ENCODE measurements at places on chromosomes 4 and X. TPM values are rescaled to one million over a fixed set of nuclear protein-coding genes. Genes with fewer than 3 reads are reported as not detected.
A peak's percentile ranks its signal among the peaks of the same experiment; 100 is the strongest.

GRCh38 chrX:20980426-20980825, 393.8 kb upstream of the CNKSR2 start:
- no peak for DNase-seq

DNA sequence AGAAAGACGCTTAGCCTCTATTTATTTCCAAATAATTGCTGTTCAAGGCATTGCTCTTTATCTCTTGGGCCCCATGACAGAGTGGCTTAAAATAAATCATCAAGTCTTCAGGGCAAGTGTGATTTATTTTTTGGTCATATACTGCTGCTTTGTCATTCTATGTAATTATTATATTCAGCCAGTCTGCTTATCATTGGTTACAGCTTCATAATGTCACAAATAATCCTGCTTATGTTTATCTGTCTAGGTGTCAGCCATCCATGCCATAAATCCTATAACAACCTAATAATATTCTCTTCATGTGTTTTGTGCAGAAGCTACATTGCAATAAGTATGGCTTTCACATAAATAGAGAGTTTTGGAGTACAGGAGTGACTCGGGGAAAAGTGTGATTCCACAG, 41.0 kb downstream of the HHIP start:
- no peak for DNase-seq

GRCh38 chr4:150997141-150997540, 17.9 kb downstream of the LRBA start:
- no peak for DNase-seq

GRCh38 chrX:132603700-132604286, 115.0 kb upstream of the MBNL3 start:
- DNase-seq: no peak

GRCh38 chrX:116526010-116526409, 63.2 kb upstream of the CT83 start:
- DNase-seq: no peak

- DNase-seq: no peak
Observed at GRCh38 chr4:55336138-55337034, 9.7 kb upstream of the SRD5A3 start.

- no peak for DNase-seq
Observed at GRCh38 chr4:88958080-88958479, 98.9 kb downstream of the FAM13A start.

GRCh38 chrX:71107762-71108360, 1.3 kb upstream of the CXorf65 start:
- DNase-seq: no peak

DNA sequence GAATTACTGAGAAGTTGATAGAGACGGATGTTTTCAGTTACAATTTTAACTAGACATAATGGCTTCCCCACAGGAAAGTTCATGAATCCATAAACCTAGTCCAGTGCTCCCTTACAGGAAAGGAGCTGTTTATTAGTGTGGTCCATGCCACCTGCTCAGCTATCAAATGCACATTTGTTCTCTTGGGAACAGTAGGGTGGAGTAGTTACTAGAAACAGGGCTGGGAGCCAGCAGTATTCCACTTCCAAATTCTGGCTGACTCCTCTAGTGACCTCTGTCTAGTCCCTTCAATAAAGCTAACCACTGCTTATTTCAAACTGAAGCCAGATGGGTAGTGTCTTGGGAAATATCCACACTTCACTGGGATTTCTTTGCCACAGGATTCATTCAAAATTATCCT, 88.4 kb upstream of the TLL1 start:
- DNase-seq: peak; percentile 60

DNA sequence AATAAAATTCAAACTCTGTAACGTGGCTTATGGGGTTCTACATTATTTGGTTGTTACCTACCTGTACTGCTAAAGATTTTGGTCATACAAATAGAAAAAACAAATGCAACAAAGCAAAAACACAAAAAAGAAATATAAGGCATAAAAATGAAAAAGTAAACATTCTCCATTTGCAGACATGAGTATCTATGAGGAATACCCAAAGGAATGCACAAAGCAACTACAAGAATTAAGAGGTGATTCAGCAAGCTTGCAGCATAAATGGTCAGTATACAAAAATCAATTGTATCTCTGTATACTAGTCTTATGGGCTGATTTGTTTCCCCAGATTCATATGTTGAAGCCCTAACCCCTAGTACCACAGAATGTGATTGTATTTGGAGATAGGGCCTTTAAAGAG, 3.6 kb upstream of the PDE5A start:
- DNase-seq: no peak

GRCh38 chr4:121669163-121669550, 27.6 kb downstream of the ANXA5 start:
- no peak for DNase-seq

DNA sequence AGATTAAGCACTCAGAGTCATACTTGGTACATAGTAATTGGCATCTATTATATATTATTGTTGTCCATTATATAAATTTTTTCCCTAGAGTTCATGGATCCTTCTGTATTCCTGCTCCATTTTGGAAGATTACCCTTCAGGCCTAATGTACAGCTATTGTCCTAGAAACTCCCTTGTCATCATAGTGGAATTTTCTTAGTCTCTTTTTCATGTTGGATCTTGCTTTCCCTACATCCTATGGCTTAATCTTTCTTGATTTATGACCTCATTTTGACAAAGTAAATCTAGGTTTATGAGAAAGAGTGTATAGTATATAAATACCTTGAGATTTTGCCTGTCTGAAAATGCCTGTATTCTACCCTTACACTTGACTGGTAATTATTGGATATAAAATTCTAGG, 22.1 kb downstream of the ARMCX4 start:
- DNase-seq: no peak

DNA sequence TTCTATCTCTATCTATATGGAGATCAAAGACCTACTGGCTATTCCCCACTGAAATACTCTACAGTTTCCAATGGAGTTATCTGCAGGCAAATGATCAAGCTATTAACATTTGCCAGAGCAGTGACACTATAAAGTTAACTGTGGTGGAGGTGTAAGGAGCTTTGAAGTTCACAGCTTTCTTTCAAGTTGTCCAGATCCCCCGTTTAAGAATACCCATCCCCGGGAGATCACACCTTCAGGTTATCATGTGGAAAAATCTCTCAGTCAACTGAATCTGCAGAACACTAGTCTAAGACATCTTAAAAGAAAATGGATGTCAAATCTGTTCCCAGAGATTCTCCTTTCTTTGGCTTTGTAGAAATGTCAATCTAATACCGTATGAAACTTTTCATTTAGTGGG, 80.1 kb downstream of the GPC3 start:
- no peak for DNase-seq

DNA sequence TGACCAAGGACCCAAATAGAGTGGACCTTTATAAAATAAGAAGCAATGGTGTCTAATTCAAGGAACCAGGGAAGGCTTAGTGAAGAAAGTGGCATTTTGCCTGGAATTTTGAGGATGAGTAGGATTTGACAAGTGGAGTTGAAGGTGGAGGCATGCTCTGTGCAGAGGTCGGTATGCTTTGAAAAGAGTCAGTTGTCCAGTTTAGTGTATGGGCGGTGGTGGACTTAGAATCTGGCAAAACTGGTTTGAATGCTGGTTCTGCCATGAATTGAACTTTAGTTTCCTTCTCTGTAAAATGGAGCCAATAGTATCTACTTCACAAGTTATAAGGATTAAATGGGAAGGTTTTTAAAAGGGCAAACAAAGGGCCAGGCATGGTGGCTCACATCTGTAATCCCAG, 29.7 kb downstream of the SEPTIN11 start:
- DNase-seq: no peak

GRCh38 chr4:125352521-125352920, 37.8 kb downstream of the FAT4 start:
- DNase-seq: no peak

GRCh38 chrX:132648895-132649294, 160.1 kb upstream of the MBNL3 start:
- no peak for DNase-seq

DNA sequence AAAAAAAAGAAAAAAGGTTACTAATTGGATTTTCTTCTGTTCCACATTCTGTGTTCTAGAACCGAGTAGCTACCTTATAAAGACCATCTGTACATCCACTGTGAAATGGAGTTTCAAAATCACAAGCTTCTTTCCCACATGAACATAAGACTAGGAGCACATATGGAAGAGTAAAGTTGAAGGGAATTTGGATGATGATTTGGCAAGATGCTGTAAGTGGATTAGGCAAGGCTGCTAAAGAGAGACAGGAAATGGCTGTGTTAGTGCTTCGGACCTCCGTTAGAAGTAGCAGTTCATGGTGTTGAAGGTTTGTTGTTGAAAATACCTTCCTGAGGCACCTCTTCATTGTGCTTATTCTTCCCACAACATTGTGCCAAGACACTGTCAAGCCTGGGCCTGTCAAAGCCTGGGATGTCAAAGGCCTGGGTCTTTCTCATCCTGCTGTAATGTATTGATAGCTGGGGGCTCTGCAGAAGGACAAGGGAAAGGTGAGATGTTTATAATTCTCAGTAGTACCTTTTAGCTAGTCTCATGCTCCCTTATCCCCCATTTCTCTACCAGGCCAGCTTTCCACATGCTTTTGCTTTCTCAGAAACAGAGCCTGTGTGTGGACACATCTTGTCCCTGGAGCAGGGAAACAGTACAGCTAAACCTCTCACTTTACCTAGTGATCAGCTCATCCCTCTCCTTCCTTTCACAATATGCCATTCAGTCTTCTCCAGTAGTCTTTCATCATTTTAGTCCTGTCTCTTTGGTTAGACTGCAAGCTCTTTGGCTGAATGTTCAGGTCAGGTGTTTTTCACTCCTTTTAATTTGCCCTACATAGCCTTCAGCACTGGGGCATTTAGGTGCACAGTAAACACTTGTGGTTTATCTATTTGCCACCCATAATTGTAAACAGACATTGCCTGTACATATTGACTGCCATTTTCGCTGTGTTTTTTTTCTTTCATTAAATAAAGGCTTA, 37.9 kb upstream of the CYP2U1 start:
- no peak for DNase-seq

GRCh38 chr4:142282870-142283431, 563.1 kb downstream of the INPP4B start:
- no peak for DNase-seq

- DNase-seq: no peak
Observed at GRCh38 chr4:154366956-154367355, 124.6 kb downstream of the DCHS2 start.

DNA sequence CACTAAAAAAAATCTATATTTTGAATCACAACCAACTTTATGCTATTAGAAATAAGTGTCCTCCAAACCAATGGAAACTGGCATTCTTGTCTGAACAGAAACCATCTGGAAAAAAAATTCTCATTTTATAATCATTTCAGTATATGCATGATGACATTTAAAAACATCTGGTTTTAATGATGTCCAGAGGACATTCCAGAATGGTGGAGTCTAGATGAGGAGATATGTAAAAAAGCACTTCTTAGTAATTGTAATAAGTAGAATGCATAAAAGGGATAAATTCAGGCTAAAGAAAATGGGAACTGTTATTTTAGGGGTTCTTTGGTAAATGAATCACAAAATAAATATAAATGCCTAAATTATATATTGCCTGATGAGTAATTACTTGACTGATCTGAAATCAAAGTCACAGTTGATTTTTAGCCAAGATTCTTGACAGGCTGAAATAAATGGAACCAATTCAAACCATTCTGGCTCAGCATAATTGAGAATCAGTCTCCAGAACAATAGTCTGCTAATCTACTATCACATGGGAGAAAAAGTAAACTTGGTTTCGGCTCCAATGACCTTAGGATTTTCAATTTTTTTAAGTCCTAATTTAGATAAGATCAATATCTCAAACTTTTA, 636.6 kb downstream of the FAT4 start:
- no peak for DNase-seq

DNA sequence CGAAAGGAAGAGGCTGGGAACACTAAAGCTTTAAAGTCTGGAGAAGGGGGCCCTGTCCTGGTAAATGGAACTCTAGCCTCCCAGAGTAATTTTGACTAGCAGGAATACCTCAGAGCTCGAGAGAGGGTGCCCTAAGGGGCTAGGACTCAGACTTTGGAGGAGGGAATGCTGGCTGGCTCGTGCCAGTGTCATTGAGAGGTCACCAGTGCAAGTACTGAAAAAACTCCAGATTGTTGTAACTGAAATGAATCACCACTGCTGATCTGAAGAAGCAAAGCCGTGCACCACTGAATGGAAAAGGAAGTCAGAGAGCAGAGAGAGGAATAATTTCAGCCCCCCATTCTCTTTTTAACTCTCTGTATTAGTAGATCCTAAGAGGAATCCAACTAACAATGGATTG, 690.2 kb downstream of the FAT4 start:
- peak; percentile 52 for DNase-seq

DNA sequence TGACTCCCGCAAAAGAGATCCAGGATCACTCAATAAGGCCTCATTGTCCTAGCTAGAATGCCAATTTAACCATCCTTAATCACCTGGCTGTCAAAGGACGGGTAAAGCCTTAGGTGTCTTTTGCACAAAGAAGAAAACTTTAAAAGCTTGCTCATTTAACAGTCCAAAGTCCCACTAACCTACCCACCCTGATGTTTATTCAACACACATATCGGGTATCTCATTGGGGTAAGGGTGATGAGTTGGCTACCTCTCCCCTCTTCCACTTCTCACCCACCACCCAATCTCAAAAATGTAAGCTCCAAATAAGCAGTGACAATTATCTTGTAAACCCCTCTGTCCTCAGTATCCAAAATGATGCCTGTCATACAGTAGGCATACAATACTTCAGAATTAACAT, 988 bp upstream of the SRD5A3 start:
- DNase-seq: no peak

DNA sequence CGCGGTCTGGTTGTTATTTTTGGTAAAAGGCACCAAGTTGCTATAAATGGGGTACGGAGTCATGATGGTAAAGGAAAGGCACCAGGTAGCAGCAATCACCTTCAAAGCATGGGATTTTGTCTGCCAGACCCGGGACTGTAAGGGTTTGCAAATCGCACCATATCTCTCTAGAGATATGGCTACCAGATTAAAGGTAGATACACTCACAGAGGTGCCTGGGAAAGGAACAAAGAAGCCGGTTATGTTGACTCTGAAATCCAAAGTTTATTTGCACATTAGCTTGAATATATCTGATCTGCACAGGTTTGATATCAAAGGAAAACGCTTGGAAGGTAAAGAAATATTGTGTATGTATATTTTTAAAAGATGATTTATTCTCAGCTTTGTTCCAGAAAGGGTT, 4.6 kb downstream of the CCKAR start:
- DNase-seq: no peak

GRCh38 chr4:125045311-125045710, 269.4 kb upstream of the FAT4 start:
- DNase-seq: no peak

CT55 gene
- polyA plus RNA-seq: not detected

CXCL1 gene
- polyA plus RNA-seq: 4.4 TPM

HPSE gene
- polyA plus RNA-seq: 0.50 TPM

SCML1 gene
- polyA plus RNA-seq: 7.4 TPM

TDO2 gene
- not detected for polyA plus RNA-seq

AWAT2 gene
- polyA plus RNA-seq: not detected

USP17L30 gene
- polyA plus RNA-seq: not detected

RPL34 gene
- 2,665 TPM for polyA plus RNA-seq

ADAMTS3 gene
- polyA plus RNA-seq: 0.70 TPM
